Activated CD4-positive, alpha-beta T cell treated with anti-CD3 and anti-CD28 coated beads for 1 hour (primary cell): ENCODE measurements at places on chromosomes 7 and 10.

- DNase-seq, result no peak
Observed at GRCh38 chr7:36208997-36209813, 56.2 kb downstream of the EEPD1 start.

DNA sequence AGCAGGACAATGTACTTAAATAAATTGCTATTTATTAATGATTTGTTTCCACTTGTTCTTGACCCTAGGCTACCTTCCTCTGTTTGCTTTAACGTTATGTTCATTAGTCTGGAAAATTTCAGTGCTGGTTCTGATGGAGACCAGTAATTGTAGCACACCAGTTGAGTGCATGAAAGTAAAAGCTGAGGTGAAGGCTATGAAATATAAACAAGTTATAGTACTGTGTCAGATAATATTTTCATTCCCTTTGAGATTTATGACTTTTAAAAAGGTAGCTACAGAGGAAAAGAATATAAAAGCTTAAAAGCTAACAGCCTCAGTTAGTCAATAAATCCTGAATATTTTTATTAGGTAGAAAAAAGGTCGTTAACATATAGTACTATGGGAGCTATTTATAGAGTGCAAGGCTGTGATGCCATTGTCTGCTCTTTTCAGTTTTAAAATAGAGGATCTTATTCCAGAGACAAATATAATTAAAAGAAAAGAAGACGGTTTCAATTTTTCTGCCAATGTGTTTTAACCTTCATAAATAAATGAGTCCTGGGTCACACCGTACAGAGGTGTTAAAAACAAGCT is 351.8 kb upstream of the ETV1 start:
- DNase-seq, result no peak

GRCh38 chr10:53624722-53625121 is 852.1 kb upstream of the MBL2 start:
- DNase-seq, result no peak

DNA sequence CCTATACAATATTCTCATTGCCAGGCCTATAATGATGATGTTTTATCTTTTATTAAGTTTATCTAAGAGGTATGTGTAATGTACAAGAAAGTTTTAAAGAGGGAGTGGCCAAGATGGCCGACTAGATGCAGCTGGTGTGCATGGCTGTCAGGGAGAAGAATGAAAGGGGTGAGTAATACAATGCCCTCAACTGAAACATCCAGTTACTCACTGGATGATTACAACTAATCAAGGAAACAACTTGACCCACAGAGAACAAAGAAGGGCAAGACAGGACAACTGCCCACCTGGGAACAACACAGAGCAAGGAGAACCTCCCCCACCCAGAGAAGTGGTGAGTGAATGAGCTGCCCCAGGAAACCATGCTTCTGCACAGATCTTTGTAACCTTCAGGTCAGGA is 880.0 kb upstream of the LRRTM3 start:
- no peak for DNase-seq

DNA sequence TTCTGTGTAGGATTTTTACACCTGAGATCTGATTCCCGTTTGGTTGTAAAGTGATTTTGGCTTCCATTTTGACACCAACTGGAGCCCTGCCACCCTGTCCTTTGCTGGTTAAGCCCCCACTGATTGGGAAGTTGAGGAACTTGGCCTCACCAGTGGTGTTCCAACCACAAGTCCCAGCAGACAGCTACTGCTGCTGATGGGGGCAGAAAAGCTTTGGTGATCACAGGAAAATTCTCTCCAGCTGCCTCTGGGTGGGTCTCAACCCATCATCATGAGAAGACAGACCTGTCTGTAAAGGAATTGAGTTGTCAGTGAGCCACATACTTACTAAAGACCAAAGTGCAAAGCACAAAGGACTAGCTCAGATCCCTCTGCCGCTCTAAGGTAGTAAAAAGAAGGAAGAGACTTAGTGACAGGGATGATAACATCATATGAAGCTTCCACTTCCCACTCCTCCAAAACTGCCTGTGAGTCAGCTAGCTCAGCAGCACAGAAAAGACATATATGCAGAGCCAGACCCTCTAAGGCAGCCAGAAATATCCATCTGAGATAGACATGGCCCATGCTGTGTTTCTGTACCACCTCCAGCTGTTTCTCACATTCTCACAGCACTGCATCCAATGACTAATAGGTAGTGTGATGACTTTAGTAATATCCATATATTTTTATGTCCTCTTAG is 22.4 kb upstream of the LRRC17 start:
- no peak for DNase-seq

GRCh38 chr10:61764486-61764885 is 101.8 kb downstream of the CABCOCO1 start:
- DNase-seq, result no peak

DNA sequence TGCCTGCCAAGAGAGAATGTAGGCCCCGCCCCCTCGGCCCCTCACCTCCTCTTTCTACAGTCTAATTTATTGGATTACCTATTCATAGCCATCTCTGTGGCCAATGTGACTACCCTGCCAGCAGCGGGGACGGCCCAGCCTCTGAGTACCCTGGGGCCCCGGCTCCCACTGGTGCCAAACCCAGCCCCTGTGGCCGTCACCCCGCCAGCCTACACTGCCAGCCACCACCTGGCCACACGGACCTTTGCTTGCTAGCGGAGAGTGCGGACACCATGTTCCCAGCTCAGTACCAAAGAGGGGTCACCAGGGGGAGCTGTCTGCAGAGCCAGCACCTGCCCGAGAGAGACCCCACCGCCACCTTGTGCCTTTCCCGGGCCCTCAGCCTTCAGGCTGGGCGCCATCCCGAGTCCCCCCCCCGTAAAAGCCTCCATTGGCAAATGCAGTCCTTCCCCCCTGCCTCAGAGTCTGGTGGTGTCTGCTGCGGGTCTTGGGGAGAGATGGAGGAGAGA is 511.1 kb downstream of the ZNF37A start:
- DNase-seq, result no peak

GRCh38 chr10:124911124-124912067 is 30.5 kb upstream of the ZRANB1 start:
- DNase-seq, result no peak

- no peak for DNase-seq
Observed at GRCh38 chr10:43118631-43119415, 19.4 kb upstream of the CSGALNACT2 start.

- DNase-seq, result no peak
Observed at GRCh38 chr10:14587540-14588083, 187.1 kb downstream of the FAM107B start.

DNA sequence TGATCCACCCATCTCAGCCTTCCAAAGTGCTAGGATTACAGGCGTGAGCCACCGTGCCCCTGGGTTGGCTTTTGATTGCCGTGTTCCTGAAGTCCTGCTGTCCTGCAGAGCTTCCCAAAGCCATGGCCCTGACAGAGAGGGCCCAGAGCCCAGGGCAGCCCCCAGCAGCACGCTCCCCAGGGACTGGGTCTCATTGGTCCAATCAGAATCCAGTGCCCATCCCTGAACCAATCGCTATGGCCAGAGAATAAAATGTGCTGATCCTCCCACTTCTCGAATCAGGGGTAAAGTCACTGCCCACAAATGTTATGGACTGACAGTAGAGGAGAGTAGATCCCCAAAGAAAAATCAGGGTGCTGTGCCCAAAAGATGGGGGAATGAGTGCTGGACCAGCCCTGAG is 5.0 kb upstream of the C10orf105 start:
- DNase-seq, result no peak

- DNase-seq, result no peak
Observed at GRCh38 chr10:13634207-13634606, 47.4 kb downstream of the PRPF18 start.

GRCh38 chr10:49056356-49056755 is 59.0 kb downstream of the VSTM4 start:
- DNase-seq, result no peak

DNA sequence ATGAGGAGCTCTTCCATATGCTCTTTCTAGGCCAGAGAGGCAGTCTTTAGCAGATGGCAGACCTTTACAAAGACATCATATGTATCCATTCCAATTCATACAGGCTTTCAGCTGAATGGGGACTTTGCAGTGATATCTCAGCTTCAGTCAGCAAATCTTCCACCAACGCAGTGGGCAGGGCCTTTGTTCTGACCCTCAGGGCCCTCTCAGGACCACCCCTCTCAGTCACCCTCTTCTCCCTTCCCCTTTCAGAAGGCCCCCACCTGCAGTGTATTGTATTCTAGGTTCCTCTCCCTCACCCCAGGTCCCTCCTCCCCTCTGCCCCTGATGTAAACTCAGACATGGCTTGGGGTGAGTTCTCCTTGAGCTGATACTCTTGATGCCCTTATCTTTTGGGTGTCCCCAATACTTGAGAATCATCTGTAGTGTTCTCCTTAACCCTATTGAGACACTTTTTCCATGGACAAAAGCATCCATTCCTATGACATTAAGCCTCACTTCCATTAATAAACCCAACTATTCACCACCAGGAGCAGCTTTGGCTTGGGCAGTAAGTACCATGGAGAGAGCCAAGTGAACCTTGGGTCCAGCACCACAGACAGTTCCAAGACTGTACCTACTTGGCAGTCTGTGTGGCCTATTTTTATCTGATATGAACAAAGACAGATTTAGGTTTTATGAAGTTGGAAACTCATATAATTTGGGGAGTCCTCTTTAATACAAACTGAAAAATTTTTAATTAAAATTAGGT is 62.7 kb downstream of the ADCYAP1R1 start:
- no peak for DNase-seq

- no peak for DNase-seq
Observed at GRCh38 chr7:140345426-140345825, 52.9 kb downstream of the SLC37A3 start.

- no peak for DNase-seq
Observed at GRCh38 chr7:34077168-34077567, 171.8 kb downstream of the BMPER start.

GRCh38 chr7:44971188-44971901 is 7.5 kb downstream of the MYO1G start:
- no peak for DNase-seq

DNA sequence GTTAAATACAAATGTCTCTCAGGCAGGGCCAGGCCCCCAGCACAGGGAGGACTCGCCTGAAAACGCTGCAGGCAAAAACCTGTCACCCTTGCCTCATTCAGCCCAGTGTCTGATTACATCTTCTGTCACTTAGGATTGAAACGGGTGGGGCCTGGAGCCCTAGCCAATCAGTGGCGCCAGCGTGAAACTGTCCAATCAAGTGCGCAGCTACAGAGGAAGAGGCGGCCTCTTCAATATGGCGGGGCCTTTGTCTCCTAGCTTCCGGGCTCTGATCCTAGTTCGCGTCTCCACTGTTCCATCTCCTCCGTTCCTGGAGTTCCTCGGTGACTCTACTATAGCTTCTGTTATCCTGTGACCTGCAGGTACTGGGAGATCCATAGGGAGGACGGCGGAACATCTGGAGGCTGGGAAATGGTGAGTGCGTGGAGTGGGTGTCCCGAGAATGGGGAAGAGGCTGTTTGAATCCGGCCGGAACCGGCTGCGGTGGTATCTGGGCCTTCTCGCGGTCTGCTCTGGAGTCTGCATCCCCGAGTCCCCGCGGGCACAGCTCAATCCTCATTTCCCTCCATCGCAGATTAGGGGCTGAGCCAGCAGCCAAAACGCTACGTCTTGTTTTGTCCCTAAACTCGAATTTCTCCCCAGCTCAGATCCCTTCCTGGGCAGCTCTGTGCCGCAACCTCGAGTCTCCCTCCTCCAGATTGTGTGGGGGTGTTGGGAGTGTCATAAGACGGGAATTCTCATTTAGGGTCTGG is at the start of gene ZNF736:
TSS of gene ZNF736 (plus strand) at position 222 of the 752 bp plus-strand sequence. CDS start at position 412, 190 bp downstream.
- peak; percentile 80 for DNase-seq

DNA sequence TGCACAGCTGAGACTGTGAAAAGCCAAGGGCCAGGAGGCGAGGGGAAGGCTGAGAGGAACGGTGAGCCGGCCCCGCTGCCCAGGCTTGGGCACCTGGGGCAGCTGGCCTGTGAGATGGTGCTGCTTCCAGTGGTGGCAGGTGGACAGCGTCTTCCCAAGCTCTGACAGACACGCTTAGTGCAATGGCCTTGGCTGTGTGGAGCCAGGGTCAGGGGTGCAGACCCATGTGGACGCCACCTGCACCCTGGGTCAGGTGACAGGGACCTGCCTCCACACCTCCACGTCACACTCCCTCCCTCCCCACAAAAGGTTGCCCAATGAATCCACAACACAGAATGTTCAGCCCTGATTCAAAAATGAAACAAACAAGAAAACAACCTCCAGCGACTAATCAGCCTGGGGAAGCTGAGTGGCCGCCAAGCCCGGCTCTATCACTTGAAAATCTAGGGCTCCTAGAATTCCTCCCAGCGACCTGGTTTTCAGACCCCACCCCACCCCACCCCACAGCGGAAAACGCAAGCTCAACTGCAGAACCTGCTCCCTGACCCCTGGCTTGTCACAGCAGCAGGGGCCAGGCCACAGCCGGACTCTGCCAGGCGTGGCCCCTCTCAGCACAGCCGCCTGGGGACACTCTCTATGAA is 54.3 kb downstream of the PRKAG2 start:
- no peak for DNase-seq

DNA sequence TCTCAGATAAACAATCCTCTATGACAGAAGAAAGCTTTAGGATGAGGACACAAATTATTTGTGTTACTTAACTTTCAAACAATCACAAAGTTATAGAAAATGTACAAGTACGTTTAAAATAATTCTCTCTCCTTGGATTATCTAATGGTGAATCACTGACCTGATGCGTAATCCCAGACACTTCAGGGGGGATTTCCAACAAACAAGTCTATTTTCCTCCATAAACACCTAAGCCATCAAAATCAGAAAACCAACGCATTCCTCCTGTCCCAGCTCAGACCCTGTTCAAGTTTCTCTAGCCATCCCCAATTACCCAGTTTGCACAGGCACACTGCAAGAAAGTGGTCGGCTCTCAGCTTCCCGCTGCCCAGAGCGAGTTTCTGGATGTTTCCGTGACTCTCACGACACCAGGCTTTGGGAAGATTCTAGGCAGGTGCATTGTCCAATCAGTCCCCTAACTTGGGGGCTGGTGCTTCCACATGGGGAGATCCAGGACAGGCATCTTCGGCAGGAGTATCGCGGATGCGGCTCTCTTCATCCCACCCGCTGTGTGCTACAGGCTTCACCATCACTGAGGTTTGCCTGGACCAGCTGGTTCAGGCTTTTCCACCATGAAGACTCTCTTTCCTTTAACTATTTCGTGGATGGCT is 200.0 kb downstream of the ZMYND11 start:
- no peak for DNase-seq

DNA sequence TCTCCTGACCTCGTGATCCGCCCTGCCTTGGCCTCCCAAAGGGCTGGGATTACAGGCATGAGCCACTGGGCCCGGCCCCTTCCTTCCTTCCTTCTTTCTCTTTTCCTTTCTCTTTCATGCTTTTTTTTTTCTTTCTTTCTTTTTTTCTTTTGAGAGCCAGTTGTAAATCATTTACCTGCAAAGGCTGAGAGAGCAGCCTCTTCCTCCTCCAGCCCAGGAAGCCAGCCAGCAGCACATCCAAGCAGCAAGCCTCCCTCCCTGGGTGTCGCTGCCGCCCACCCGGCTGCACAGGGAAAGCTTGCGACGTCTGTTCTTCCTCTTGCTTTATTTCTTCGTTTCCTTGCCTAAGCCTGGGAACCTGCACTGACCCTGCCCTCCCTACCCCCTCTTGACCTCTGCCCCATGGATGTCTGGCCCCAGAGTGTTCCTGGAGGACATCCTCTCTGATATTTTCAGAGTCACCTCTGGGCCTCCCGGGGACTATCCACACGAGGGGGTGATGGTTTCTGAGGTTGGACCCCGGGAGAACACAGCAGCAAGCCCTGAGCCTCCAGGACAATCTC is 62.8 kb upstream of the MYL10 start:
- DNase-seq, result no peak
